Stimulated activated CD4-positive, alpha-beta T cell treated with anti-CD3 and anti-CD28 coated beads, TNF-alpha, amount 100 ng/mL, for 24 hours (primary cell): ENCODE measurements at places on chromosomes 5 and 9.

DNA sequence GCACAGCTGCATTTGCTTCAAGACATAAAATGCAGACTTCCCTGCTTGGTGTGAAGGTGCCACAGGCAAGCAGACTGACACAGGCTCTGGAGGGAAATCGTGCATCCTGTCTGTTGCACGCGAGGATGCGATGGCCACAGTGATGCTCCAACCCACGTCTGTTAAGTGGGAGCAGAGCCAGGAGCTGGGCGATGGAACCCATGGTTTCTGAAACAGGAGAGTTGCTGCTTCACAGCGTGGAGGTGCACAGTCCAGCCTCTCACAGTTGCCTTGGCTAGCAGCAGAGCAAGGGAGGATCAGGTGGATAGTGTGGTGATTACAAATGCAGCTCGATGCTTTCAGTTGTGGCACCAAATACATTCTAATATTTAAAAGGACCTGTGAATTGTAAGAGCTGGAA lies 108.8 kb downstream of the TENT4A start:
- no peak for DNase-seq

GRCh38 chr5:75690669-75691068 lies 26.6 kb downstream of the POC5 start:
- DNase-seq: no peak

GRCh38 chr9:12708562-12709298 lies 15.5 kb downstream of the TYRP1 start:
- no peak for DNase-seq

DNA sequence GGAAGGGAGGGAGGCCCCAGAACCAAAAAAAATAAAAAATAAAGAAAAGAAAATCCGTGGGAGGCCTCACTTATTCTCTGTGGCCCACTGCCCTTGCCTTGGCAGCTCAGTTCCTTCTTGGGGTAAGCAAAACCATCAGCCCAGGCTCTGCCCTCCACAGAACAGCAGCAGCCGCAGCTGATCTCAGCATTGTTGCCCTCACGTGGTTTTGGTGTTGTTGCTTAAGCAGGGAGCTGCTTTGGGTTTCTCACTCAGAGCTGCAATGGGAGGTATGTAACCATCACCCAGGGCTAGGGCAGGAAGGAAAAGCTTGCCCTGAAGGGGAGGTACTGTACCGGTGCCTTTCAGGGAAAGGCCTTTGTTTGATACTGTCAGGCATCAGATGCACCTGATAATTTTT lies 374.7 kb upstream of the WWC1 start:
- DNase-seq: no peak

DNA sequence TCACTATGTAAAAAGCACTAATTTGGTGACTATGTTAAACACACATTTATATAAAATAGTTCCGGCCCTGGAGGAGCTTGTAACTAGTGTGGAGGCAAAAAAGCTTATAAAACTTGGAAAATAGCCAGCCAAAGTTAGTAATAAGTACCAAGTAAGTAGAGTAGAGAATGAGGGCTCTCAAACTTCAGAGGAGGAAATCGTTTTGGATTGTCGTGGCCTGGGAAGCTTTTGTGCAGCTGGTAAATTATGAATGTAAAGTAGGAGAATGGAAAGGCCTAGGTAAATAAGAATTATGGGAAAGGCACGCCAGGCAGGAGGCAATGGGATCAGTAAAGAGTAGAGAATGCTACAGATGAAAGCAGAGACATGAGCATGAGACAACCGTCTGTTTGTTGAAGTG lies 832.7 kb upstream of the ZNF608 start:
- no peak for DNase-seq

GRCh38 chr5:1195439-1195838 lies 6.0 kb upstream of the SLC6A19 start:
- no peak for DNase-seq

- DNase-seq: no peak
These were observed 119.8 kb downstream of the GABRG2 start for GRCh38 chr5:162187371-162187770.

- DNase-seq: no peak
These were observed 80.8 kb downstream of the ARRDC3 start for GRCh38 chr5:91302305-91302704.

DNA sequence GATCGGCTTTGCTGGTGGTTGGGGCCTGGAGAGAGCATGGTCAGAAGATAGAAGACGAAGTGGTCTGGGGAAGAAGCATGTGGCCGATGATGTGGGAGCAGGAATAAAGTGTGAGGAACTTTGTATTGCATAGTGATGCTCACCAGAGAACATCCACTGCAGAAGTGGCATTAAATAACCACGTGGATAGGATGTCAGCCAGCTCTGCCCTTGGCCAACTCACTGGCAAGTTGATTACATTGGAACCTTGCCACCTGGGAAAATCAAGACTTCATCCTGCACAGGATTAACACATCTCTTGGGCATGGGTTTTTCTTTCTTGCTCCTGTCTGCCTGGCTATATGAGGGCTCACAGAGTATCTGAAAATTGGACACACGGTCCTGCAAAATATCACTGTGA lies 217.4 kb downstream of the DMRT2 start:
- no peak for DNase-seq

- DNase-seq: no peak
These were observed 178.4 kb downstream of the PAX5 start for GRCh38 chr9:36855448-36856315.

- DNase-seq: no peak
These were observed at the start of gene ANXA1 for GRCh38 chr9:73151653-73152542. ANXA1 (plus strand) TSS chr9:73151865; CDS start chr9:73158536, 6,671 bp downstream.

DNA sequence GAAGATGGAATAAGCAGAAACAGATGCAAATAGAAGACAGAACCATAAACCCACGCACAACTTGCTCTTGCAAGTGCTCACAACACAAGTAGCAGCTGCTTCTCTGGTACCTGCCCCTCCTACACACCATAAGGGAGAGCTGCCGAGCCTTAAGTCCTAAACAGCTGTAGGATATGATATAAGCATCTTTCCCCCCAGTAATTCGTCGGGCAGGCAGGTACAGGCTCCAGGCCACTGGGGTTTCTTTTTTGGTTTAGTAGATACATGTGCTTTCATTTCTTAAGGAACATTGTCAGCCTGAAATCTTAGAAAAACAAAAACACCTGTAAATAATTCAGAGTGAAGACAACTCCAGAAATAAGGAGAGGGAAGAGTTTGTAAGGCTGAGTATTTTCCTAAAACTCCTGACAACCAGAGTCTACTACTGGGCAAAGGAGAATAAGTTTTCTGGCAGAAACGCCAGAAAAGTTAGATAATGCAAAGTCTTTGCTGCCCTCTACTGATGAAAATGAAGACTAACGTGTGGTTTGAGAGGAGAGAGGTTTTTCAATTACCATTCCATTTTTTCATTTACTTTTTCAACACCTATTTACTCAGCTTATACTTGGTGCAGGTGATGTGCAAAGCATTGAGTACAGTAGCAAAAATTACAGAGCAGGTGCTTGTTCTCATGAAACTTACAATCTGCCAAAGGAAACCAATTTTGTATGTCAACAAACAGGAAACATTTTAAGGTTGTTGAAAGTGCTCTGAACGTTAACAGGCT lies 20.1 kb upstream of the TCERG1 start:
- DNase-seq: no peak

GRCh38 chr9:136942112-136942880 lies 2.2 kb downstream of the FBXW5 start:
- no peak for DNase-seq

DNA sequence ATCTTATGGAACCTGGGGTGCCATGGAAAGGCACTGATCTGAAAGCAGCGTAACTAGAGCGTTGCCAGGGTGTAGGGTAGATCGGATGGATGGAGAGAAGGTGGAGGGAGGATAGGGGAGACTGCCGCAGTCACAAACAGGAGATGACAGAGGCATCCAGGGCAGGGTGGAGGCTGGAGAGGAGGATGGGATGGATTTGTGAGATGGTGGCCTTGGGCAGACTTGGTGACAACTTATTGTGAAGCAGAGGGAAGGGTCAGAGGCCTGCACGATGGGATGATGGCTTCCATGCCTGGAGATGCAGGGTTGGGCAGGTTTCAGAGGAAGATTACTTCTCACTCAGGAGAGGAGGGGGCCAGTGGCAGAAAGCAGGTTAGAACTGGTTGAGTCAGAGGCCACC lies 2.4 kb downstream of the GLIPR2 start:
- no peak for DNase-seq

- DNase-seq: no peak
These were observed 176.4 kb upstream of the CCNG1 start for GRCh38 chr5:163260961-163261360.

DNA sequence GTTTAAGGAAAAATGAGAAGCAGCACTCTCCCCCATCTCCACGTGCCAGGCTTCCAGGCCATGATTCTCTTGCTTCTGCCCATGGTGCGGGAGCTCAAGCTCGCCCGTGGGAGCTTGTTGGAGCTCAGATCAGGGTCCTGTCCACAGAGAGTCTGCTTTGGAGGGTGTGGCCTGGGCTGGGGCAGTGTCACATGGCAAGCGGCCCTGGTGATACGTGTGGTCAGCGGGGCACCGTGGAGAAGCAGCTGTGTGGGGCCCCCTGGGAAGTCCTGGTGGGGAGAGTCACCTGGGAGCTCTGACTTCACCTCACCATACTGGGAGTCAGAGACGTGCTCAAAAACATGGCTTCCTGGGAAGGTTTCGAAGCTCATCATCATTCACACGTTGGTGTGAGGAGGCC lies 275.3 kb downstream of the GADD45G start:
- no peak for DNase-seq

GRCh38 chr9:27888661-27889295 lies 315.5 kb upstream of the C9orf72 start:
- peak; percentile 49 for DNase-seq

GRCh38 chr9:11546231-11546630 lies 933.4 kb upstream of the PTPRD start:
- DNase-seq: no peak

DNA sequence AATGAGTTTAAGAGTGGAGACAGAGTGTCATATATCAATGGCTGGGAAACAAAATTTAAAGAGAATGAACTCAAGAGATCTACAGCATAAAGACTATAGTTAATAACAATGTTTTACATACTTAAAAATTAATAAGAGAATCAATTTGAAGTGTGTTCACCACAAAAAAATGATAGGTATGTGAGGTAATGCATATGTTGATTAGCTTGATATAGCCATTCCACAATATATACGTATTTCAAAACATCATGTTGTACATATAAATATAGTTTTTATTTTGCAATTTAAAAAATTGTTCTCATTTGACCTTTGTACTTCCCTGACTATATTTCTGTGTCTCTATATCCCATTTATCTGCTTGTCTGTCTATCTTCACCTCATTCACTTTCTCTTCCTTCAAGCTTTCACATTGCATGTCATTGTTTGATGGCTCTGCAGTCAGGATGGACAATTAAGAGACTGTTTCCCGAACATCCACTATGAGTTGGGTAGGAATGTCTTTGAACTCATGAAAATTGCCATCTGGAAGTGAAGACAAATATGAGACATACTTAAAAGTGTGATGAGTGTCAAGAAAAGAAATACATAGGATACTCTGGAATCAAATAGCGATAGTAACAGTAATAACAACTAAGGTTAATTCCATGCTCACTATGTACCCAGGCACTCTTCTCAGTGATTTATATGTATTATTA lies 359.9 kb upstream of the ACTBL2 start:
- DNase-seq: no peak

- peak; percentile 64 for DNase-seq
These were observed at the start of gene NDUFS6 for GRCh38 chr5:1801222-1801966. NDUFS6 (plus strand) TSS chr5:1801407; CDS start chr5:1801418, 11 bp downstream.

DNA sequence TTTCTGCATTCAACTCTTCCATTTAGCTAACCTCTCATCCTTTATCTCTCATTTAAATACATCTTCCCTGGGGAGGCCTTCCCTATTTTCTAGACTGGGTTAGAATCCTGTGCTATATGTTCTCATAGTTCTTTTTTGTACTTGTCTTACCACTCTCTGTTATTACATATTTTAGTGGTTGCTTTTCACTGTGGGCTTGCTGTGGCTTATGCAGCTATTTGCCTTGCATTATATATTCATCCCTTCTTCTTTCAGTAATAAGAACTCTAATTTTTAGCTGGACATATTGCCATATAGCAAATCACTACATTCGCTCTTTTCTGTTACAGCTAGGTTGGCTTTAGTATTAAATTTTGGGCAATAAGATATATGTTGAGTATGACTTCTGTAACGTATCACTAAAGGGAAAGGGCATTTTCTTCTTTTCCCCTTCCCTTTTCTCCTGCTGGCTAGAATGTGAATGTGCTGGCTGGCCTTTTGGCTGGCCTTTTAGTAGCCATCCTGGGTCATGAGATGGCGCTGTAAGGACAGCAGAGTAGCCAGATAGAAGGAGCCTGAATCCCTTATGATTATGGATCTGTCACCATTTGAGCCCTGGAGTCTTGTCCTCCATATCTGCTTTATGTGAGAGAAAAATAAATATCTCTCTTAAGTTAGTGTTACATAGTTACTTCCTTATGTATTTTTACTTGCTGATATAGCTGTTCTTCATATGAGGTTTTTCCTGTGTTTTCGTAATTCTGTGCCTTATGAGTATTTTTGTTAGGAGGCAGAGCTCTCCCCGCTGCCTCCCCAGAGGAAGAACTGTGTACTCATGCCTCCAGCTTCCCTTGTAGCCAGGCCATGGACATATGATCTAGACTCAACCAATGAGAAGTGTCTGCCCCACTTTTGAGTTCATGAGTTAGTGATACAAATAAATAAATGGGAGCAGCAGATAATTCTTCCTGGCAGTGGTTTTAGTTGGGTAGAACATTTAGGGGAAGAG lies 65.8 kb downstream of the NDUFAF2 start:
- DNase-seq: no peak

GRCh38 chr9:134359493-134360179 lies 33.4 kb downstream of the RXRA start:
- DNase-seq: no peak

DNA sequence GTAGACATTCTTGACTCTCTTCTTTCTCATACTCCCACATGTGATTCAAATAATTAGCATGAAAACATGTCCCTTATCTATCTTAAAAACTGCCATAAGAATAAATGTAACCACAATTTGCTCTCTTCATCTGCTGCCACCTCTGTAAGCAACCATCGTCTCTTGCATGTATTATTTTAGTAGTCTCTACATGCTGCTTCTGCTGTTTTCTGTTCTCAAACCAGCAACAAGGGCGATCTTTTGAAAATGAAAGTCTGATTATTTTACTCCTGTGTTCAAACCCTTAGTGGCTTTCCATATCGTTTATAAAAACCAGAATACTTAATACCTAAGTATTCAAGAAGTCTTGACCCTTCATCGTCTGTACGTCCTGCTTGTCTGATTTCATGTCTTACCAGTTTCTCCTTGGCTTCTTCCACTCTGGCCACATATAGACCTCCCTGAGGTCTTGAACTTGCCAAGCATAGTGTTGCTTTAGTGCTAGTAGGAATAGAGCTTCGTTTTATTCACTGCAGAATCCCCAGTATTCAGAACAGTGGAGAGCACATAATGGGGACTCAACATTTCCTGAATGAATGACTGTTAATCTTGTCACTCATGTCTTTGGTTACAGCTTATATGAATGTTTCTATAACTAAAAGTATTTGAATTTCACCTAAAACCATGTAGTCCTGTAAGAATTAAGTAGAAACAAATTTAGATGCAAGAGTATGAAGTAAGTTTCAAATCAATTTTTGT lies 10.6 kb downstream of the CDC42SE2 start:
- no peak for DNase-seq

GRCh38 chr5:61637566-61637965 lies 305.5 kb downstream of the ZSWIM6 start:
- DNase-seq: no peak
